ENCODE measurements at places on chromosomes 5 and 9. TPM values are rescaled to one million over a fixed set of nuclear protein-coding genes. Genes with fewer than 3 reads are reported as not detected.
A peak's percentile ranks its signal among the peaks of the same experiment; 100 is the strongest.

- no peak for DNase-seq
- H3K4me1 ChIP-seq = peaks cover 56% of the 10 kb centered on the region
- H3K36me3 ChIP-seq = peaks cover 3% of the 10 kb centered on the region
- H3K27ac ChIP-seq = peak overlapping the region; percentile 21
Measured at GRCh38 chr9:68983008-68983411, 30.9 kb downstream of the PRKACG start.

DNA sequence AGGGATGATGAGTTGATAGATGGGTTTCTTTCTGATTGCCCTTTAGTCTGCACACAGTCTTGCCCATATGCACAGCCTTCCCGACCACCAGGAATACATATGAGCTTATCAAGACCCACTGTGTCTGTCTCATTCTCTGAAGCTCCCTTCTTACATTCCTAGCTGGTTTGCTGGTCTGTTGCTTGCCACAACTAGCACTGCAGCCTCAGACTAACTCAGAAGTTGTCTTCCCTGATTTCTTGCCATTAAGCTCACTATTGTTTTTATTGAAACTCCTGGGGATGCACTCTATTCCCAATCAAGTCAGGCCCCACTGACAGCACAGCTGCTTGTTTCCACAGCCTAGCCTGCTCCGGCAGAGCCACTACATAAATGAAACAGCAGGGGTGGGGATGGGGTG lies 97.5 kb downstream of the SAXO1 start:
- peaks cover 8% of the 10 kb centered on the region for H3K27me3 ChIP-seq
- H3K4me3 ChIP-seq = no peak overlapping the region
- no peak for DNase-seq
- no peak overlapping the region for H3K27ac ChIP-seq

DNA sequence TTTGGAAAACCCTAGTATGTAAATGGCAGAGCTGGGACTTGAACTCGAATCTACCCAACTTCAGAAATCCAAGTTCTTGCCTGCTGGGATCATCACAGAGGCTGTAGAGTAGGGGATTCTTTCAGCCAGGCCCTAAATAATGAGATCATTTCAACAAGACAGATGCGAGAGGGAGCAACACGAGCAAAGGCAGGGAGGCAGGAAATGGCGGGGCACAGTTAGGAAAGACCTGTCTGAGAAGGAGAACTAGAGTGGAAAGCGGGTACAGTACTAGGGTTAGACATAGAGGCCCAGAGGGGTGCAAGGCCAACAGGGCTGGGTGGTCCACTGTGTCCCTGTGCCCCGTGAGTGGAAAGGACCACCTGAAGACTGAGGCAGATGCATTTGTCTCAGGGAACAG lies 46.1 kb downstream of the MVB12B start:
- H3K36me3 ChIP-seq = no peaks in the 10 kb centered on the region
- H3K4me3 ChIP-seq = no peak overlapping the region
- DNase-seq = no peak

Gene CCL19
- not detected for total RNA-seq
